ENCODE measurements at places on chromosomes 5 and 9.
A peak's percentile ranks its signal among the peaks of the same experiment; 100 is the strongest.

GRCh38 chr5:1747803-1748085 lies 51.9 kb downstream of the MRPL36 start:
- no peak for DNase-seq

DNA sequence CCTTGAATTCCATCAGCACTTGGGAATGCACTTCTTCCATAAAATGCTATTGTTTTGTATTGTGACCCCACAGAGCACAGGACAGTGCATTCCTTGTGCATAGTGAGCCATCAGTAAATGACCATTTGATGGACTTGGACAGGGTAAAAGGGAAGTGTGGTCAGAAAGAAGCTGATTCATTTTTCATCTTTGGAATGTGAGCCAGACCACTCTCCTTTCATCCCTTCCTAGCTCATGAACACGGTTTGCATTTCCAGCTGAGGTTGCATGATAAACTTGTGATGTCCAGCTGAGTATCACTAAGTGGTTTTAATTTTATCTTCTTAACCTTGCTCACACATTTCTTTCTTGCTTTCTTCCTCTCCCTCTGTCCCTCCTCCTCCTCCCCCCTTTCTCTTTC lies 101.3 kb downstream of the NUDT12 start:
- no peak for DNase-seq

GRCh38 chr9:128473104-128473503 lies 17.3 kb downstream of the ODF2 start:
- DNase-seq: no peak

GRCh38 chr5:157205708-157206107 lies 25.1 kb downstream of the ITK start:
- DNase-seq: no peak

- peak; percentile 54 for DNase-seq
Observed at GRCh38 chr5:126780165-126780827, 3.4 kb downstream of the LMNB1 start.

GRCh38 chr9:120312031-120312430 lies 267.9 kb downstream of the CDK5RAP2 start:
- DNase-seq: no peak

DNA sequence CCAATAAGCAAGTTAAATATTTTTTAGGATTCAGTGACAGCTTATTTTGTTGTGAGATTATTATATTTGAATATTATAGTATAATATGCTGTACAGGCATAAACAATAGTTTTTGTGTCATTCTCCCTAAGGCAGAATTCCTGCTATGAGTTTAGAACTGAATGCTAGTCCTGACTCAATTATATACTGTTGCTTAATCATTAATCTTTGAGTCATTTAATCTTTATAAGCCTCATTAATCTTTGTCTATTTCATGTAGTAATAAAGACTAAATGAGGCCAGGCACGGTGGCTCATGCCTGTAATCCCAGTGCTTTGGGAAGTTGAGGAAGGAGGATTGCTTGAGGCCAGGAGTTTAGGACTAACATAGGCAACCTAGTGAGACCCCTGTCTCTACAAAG lies 3.6 kb upstream of the DCP2 start:
- DNase-seq: no peak

DNA sequence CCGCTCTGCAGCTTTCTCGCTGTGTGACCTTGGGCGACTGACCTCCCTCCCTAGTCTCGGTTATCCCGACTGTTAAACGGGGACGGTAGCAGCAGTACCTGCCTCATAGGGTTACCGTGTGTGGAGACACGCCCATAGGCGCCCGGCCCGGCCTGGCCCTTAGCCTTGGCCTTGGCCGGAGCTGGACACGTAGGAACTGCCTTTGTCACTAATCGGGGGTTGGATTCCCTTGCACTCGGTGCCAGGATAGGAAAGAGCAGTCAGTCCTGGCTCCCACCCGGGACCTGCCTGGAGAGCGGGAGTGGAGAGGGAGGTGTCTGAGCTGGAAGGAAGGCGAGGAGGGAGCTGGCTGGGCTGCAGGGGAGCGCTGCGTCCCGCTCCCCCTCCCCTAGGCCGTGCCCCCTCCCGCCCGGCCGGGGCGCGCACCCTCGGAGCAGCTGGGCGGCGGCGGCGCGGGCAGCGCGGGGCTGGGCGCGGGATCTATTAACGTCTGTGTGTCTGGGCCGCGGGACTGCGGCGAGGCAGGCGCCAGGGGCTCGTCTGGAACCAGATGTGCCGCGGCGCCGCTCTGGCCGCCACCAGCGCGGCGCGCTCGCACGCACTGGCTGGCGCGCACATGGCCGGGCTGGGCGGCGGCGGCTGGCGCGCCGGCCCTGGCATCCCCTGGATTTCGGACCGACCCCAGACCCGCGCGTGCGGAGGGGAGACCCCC lies 31.7 kb downstream of the PRRX2 start:
- DNase-seq: no peak
